ENCODE measurements at places on chromosomes 2 and 18.

GRCh38 chr2:128548461-128548891 is 229.8 kb upstream of the HS6ST1 start:
- DNase-seq: no peak

GRCh38 chr2:212843409-212844199 is 305.0 kb upstream of the ERBB4 start:
- no peak for DNase-seq

- no peak for DNase-seq
Measured at GRCh38 chr2:33498291-33498956, 22.0 kb downstream of the RASGRP3 start.

GRCh38 chr2:84924173-84925106 is 19.0 kb downstream of the TMSB10 start:
- DNase-seq: no peak

DNA sequence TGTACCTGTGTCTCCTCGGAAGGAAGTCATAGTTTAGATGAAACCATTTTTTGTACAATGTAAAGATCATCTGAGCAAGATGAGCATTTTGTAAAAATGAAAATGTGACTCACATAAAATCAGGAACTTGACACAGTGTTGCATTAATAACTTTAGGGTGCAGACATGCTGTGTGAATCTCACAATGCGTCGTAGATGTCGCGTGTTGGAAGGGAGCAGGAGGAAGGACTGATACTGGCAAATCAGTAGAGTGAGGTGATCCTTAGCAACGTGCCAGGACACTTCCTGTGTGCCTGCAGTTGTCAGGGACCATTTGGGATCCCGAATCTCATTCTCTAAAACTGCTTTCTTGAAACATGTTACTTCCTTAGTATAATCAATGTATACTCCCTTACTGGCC is 103.1 kb downstream of the SH3BP4 start:
- no peak for DNase-seq

DNA sequence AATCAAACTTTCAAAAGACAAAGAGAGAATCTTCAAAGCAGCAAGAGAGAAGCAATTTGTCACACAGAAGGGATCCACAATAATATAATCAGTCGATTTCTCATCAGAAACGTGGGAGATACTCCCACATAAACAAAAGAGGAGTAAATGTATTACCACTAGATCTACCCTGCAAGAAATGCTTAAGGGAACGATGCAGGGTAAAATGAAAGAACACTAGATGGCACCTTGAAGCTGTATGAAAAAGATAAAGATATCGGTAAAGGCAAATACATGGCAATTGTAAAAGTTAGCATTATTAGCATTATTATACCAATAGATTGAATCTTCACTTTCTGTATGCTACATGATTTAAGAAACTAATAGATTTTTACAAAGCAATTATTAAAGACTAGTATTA is 677.0 kb downstream of the SUCLG1 start:
- DNase-seq: no peak

GRCh38 chr2:112242384-112242783 is 12.5 kb downstream of the ZC3H8 start:
- DNase-seq: no peak

DNA sequence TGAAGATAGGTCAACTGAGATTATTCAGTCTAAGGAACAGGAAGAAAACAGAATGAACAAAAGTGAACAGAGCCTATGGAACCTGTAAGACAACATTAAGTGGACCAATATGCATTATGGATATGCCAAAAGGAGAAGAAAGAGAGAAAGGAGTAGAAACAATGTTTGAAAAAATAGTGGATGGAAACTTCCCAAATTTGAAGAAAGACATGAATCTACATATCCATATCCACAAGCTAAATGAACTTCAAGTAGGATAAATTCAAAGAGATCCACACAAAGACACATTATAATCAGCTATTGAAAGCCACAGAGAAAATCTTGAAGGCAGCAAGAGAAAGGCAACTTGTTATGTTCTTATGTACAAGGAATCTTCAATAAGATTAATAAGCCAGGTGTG is 74.2 kb downstream of the BAZ2B start:
- DNase-seq: no peak

DNA sequence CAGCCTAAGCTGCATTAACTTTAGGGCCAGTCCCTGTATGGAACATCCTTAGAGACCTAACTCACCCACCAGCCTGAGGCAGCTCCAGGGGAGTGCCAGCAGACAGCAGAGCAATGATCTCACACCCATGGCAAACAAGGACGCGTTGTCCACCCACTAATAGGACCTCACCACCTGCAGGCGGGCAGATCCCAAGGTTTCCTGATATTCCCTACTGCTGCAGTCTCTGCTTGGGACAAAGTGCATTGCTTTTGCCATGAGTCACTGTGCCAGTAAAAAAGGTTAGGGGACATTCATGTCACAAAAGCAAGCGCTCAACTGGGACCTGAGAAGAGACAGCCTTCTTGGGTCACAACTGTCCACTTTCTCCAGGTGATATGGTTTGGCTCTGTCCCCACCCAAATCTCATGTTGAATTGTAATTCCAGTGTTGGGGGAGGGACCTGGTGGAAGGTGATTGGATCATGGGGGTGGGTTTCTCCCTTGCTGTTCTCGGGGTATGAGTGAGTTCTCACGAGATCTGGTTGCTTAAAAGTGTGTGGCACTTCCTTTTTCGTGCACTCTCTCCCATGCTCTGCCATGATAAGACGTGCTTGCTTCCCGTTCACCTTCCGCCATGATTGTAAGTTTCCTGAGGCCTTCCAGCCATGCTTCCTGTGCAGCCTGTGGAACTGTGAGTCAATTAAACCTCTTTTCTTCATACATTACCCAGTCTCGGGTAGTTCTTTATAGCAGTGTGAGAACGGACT is 160.2 kb downstream of the MIB1 start:
- no peak for DNase-seq

DNA sequence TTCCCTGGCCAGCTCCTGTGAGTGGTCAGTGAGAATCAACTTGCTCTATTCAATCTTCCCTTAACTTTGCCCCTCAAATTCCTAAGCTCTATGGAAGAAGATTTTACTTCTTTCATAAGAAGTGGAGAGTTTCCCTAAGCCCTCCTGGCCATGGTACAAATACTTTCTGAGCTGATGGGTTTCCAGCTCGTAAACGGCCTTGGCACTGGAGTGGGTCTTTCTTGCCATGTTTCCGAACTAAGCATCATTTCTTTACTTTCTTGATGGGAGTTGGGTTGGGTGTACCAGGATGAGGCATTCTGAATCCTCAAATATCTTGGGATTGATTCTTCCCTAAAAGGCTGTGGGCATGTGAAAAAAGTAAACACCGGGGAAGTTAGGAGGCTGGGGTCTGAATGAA is 72.5 kb downstream of the ACKR3 start:
- no peak for DNase-seq

DNA sequence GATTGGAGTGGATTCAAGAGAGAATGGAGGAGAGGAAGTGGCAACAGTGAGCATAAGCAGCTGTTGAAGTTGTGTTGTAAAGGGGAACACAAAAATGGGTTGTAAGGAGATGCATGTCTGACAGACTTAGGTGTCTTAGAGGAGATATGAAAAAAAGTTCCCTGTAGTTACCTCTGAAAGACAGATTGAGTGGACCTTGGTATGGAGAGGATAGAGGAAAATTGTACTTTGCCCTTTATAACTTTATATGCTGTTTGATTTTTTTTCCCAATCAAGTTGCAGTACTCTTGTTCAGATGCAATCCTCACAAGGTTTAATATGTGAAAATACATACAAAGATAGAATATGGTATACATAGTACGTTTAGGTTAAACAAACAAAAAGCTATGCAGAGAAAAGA is 73.6 kb downstream of the LYPD6B start:
- no peak for DNase-seq

GRCh38 chr18:79506191-79507075 is 110.7 kb downstream of the NFATC1 start:
- DNase-seq: no peak

DNA sequence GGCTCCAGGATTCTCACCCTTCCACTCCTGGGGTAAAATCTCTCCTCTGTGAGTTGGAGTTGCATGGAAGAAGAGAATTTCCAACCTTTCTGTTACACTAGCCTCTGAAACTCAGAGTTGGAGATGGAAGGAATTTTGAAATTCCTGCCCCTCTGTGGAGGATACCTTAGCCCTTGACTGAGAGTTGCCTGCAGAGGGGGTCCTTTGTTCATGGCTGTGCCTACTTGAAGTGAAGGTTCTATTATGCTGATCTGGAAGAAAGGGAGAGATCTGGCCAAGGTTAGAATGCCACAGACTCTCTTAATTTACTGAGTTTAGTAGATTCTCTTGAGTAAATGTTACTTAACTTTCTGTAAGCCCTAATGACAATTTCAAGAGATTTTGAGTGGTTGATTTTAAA is 626.6 kb upstream of the GYPC start:
- no peak for DNase-seq

GRCh38 chr2:73821227-73821626 is 7.5 kb upstream of the STAMBP start:
- DNase-seq: no peak

- no peak for DNase-seq
Measured at GRCh38 chr2:75466708-75467311, 93.9 kb downstream of the EVA1A start.

DNA sequence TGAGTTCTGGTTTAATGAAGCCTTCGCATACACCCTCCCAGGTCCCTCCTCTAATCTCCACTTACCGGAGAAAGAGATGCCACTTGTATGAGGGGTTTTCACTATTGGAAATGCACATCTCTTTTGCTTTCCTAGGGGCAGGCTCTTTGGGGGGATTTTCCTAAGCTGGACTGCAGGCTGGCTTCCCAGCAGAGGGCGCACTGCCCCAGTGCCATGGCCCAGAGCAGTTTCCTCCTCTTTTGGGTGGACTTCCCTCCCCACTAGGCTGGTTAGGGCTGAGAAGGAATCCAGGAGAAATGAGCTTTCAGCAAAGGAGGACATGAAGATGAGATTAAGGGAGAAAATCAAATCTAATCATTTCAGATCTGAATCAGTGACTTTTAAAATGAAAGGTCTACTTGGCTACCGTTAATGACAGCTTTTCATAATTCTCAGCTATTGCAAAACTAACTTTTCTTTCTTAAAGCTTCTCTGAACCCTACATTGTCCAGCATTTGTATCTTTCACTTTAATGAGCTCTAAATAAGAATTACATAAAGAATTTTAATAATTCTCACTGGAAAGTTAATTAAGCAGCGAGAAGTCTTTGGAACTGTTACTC is 784.1 kb upstream of the FANCL start:
- DNase-seq: no peak

- no peak for DNase-seq
Measured at GRCh38 chr2:38700881-38701458, 35.1 kb downstream of the GALM start.

DNA sequence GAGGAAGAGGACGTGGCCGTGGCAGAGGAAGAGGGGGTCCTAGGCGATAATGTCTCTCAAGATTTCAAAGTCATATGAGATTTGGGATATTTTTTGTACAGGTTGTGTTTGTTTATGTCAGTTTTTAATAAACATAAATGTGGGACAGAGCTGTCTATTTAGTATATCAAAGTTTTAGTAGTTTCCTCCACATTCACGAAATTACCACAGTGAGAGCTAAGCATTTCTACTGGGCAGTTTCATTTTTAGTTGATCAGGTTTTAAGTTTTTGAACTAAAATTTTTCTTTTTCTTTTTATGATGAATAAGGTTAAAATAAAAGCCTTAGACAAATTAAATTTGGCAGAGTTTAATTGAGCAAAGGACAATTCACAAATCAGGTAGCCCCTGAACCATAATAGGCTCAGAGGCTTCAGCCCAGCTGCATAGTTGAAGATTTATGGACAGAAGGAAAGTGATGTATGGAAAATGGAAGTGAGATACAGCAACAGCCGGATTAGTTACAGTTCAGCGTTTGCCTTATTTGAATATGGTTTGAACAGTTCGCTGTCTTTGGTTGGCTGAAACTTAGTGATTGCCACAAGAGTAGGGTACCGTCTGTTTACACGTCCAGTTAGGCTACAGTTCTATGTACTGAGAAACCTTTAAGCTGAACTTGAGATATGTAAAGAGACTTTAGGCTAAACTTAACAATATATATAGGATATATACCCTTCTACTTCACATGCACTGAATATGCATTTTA is 17.1 kb downstream of the SNRPD1 start:
- no peak for DNase-seq

DNA sequence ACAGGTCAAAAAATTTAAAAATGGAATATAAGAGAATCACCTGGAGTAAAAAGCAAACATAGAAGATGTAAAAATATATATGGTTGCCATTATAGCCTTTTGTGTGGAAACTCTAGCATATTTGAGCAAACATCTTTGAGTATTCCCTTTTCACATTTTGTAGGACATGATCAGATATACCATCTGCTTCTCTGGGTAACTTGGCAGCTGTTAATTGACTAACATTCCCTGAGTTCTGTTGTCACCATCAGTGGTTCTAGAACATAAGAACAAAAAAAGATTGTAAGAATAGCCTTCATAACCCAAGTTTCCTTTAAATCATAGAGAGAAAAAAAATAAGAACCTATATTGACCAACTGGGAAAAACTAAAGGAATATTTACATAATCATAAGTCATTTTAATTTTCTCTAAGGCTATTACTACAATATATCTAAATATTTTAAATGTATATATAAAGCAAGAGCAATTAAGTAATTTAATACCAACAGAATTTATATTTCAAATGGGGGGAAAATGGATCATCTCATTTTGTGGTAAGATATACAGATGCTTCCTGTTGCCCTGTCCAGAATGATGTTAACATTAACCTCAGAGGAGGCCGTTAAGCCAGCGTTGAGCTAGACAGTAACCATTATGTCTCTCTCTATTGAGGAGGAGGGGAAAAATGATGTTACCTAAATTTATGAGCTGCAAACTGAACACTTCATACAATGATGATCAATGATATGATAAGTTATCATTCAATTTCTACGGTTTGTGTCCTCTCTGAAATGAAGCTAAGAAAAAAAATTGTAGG is 9.8 kb upstream of the INO80D start:
- DNase-seq: no peak
